Sciatic nerve (tissue), 2 donors: ENCODE measurements at places on chromosomes 13 and 19. TPM values are rescaled to one million over a fixed set of nuclear protein-coding genes. Genes with fewer than 3 reads are reported as not detected.

COX6B2 gene
- 0.31 TPM for total RNA-seq

CEACAM18 gene
- total RNA-seq = not detected

DDA1 gene
- total RNA-seq = 29.4 TPM

NXNL1 gene
- not detected for total RNA-seq

GARRE1 gene
- total RNA-seq = 59.9 TPM

SIGLEC11 gene
- total RNA-seq = 1.6 TPM

SIGLEC12 gene
- not detected for total RNA-seq

ARHGAP45 gene
- total RNA-seq = 26.2 TPM

KIR3DL2 gene
- not detected for total RNA-seq

LRFN3 gene
- 13.1 TPM for total RNA-seq

DACH1 gene
- 4.9 TPM for total RNA-seq

LIPE gene
- total RNA-seq = 34.0 TPM

FCAR gene
- total RNA-seq = 5.2 TPM

SPTBN4 gene
- total RNA-seq = 20.9 TPM

GRCh38 chr13:42113478-42113877 is 65.0 kb downstream of the DGKH start:
- no peak for DNase-seq

DNA sequence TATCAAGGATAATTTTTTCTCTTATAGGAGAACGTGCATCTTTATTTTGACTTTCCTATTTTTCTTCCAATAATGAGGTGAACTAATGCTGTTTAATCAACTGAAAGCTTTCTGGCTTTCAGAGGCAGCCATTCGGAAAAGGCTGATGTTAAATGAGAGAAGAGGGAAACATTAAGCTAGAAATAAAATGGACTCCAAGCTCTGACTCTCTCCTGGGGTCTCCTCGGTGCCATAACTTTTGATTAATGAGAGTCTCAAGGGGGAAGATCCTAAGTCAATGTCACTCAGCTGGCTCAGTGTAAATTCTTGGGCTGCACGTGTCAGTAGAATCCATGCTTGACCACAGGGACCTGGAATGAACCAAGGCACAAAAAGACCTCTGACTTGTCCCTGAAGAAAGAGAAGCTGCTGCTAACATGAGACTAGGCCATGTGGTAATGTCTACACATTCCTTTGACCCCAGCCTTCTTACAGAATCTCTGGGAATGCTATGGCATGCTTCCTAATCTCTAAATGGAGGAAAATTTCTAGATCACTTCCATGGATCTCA is 152.2 kb upstream of the RFC3 start:
- no peak for DNase-seq

DNA sequence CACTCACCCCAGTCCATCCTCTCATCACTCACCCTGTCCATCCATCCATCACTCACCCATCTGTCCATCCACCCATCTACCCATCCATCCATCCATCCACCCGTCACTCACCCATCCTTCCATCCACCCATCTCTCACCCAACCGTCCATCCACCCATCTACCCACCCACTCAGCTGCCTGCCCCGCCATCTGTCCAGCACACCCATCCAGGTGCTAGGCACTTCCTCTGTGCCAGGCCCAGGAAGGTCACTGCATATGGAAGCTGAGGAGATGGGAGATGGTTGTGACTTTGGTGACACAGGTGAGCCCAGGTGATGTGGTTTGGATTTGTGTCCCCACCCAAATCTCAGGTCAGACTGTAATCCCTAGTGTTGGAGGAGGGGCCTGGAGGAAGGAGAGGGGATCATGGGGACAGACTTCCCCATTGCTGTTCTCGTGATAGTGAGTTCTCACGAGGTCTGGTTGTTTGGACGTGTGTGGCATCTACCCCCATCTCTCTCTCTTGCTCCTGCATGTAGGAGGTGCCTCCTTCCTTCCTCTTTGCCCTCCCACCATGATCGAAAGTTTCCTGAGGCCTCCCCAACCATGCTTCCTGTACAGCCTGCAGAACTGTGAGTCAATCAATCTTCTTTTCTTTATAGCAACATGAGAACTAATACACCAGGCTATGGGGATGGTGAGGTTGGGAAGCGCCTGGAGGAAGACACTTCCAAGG is 15.9 kb upstream of the C13orf46 start:
- peak; percentile 39 for DNase-seq

DNA sequence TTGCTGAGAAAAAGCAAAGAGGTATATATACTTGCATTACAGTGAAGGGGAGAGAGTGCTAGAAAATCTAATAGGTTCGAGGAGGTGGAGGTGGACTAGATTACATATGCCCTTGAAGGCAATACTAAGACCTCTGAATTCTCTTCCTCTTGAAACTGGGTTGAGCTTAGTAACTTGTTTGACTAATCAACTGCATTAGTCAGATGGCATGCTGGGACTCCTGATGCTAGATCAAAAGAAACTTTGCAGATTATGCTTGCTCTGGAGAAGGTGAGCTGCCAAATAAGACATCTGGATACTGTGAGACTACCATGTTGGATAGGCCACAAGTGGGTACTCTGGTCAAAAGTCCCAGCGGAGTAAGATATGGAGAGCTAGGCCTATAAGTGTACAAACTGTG is 331.3 kb downstream of the KLF5 start:
- DNase-seq = no peak

DNA sequence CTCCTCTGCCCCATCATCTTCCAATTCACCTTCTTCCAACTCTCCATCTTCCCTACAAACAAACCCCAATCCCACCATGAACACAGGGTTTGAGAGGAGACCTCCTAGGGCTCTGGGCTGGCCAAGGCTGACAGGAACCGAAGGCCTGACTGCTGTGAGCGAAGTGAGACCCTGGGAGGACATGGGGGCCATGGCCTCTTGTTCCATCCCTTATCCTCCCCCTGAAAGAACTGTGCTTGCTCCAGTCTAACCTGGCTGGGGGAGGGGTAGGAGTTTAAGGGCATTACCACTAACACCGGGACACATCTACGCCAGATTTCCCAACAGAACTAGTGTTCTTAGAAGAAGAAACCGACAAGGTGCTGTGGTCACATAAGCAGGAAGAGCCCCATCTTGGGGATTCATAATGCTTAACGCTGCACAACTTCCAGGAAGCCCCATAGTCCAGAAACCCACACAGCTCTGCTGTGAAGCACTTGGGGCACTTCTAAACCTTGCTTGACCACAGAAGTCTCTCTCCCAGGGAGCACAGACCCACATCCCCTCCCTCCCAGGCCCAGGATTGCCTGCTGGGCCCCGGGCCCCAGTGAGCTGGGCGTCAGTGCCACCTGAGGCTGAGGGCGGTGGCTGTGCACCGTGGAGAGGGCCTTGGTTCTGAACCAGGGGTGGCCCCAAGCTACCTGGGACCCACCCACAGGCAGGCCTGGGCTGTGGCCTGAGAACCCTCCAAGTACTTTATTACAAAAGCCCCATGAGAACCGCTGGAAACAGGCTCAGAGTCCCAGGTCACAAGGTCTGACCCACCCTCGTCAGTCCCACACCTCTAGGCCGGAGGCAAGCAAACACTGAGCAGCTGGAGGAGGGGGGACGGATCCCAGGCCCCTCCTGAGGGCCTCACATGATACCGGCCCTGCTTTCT is 18.8 kb downstream of the ZC3H4 start:
- DNase-seq = no peak

GRCh38 chr19:53909471-53910169 is 542 bp downstream of the CACNG7 start:
- DNase-seq = no peak

- no peak for DNase-seq
Observed at GRCh38 chr13:46687810-46688209, 109.2 kb downstream of the ESD start.

GRCh38 chr19:13459351-13459750 is 46.9 kb downstream of the CACNA1A start:
- no peak for DNase-seq

DNA sequence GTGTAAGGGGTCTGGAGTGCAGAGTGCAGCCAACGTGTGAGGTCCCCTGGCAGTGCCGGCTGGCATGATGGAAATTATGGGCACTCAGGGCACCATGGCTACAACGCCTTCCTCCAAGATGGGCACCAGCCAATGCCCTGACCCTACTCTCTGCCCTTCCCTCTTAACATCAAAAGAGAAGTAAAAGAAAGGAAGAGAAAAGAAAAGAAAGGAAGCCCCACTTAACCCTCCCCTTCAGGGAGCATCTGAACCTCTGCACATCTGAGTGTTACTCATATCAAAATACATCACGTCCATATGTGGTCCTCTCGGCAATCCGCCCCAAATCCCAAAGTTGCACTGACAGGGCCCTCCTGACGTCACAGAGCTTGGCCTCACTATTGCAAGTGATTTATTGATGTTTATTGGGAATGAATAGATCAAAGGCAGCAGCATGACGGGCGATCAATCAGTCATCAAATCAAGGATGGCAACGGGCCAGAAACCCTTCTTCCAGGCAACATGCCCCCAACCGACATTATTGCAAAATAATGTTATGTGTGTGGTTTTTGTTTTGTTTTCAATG is 1.3 kb downstream of the TSHZ3 start:
- DNase-seq = no peak

- peak; percentile 70 for DNase-seq
Observed at GRCh38 chr13:32246468-32246867, 68.7 kb downstream of the ZAR1L start.

- DNase-seq = no peak
Observed at GRCh38 chr13:95559100-95559499, 6.6 kb downstream of the CLDN10 start.

GRCh38 chr19:6807291-6807690 is 34.8 kb downstream of the VAV1 start:
- no peak for DNase-seq

DNA sequence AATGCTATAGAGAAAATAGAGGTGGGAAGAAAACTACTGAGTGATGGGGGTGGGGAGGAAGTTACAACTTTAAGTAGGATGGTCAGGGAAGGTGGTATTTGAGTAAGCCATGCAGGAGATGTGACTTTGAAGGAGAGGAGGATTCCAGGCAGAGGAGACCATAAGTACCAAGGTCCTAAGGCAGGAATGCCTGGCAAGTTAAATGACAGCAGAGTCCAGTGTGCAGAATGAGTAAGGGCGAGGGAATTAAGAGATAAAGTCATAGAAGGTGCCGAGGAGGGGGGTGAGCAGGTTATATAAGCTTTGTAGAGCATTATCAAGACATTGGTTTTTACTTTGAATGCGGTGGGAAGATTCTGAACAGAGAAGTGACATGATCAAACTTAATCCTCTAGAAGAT is 43.2 kb upstream of the WDFY2 start:
- DNase-seq = no peak

- DNase-seq = no peak
Observed at GRCh38 chr13:111210544-111211469, 95.7 kb downstream of the ARHGEF7 start.

- peak; percentile 88 for DNase-seq
Observed at GRCh38 chr19:3544742-3545668, 6.0 kb downstream of the TEKTIP1 start.

- DNase-seq = no peak
Observed at GRCh38 chr19:2500156-2500555, 24.2 kb downstream of the GADD45B start.

DNA sequence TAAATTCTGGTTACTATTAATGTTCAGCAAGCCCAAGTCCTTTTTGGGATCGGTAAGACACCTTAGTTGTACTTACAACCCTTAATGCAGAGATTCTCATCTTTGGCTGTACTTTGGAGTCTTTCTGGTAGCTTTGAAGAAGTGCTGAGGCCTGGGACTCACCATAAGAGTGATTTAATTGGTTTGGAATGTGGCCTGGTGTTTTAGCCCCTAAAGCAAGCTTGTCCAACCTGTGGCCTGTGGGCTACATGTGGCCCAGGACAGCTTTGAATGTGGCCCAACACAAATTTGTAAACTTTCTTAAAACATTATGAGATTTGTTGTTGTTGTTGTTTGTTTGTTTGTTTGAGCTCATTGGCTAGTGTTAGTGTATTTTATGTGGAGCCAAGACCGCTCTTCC is 215.3 kb downstream of the ZIC5 start:
- DNase-seq = no peak

DNA sequence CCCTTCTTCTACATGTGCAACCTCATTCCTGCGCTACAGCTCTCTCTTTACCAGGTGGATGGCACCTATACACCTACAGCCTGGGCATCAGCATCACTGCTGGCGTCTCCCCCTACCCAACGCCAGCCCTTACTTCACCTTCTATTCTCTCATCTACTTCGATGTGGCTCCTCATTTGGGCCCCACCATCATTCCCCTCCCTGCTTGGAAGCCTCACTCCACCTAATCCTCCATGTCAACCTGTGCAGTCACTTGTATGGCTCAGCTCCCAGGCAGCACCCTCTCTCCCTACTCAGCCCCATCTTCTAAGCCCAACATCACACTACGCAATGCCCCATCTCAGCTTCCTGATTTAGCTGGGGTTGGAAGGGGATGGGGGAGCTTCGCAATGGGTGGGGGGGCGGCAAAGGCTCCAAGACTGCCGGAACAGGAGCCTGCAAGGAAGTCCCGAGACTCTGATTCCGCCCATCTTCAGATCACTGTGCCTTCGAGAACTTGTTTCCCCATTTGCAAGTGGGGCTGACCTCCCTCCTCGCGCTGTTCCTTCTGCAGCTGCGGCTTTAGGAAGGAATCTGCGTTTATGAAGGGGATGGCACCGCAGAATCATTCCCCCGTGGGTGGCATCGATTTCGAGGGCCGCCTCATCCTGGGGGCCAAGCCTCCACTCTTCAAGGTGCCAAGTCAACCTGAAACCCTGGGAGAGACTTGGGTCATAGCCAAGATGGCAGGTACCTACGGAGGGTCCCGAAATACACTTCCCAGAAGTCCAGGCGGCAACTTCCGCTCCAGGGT is 913 bp downstream of the MZF1 start:
- DNase-seq = peak; percentile 55

DNA sequence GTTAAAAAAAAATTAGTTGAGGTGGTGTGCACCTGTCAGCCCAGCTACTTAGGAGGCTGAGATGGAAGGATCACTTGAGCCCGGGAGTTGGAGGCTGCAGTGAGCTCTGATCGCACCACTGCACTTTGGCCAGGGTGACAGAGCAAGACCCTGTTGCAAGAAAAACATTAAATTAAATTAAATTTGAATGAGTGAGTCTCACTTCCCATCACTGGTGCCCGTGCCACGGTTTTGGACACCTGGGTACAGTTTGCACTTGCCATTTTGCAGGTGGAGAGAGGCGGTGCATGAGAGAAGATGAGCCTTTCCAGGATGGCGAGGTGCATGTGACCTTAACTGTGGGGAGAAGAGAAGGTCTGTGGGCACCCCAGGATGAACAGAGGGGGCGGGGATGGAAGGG is 60.3 kb upstream of the ZNF536 start:
- DNase-seq = no peak

GRCh38 chr13:46606970-46607369 is 54.0 kb downstream of the LRCH1 start:
- no peak for DNase-seq

- DNase-seq = no peak
Observed at GRCh38 chr19:40567040-40567749, 9.5 kb upstream of the SHKBP1 start.

DNA sequence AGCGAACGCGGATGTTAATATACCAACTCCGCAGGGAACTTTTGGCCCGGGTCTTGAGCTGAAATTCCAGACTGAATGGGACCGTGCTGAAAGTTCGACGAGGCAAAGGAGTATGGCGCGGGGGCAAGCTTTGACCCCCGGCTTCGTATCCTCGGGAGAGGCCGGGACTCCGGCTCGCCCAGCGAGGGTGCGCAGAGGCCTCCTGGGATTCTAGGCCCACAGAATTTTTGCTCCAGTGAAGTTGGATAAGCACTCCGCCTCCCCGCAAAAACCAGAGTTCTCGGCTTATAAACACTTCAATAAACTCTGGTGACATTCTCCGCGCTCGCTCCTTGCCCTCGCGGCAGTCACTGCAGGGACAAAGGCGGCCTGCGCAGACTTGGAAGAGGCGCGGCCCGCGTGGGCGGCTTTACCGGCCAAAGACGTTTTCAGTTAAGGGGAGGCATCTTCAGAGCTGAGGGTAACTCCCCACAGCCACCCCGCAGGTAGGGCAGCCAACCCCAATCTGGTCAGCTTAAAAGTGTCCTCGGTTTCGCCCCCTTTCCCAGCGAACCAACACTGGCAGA is 112.6 kb downstream of the KCNRG start:
- DNase-seq = no peak
